ENCODE measurements at places on chromosomes 12 and 14.

DNA sequence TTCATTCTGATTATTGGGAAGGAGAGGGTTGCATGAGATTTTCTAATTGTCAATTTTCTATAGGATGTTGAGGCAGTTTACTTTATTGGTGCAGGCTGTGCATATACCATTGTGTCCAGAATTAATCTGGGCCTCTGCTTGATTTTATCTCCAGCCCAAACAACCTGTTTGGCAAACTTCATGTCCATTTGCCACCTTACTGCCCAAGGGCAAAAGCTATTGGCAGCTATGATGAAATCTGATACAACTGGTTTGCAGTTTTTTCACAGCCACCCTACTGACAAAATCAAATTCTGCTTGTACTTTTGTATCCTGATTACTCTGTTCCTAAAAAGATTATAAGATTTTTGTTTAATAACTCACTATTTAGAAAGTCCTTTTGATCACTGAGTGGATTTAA lies 789.2 kb upstream of the FBXO33 start:
- DNase-seq: no peak

DNA sequence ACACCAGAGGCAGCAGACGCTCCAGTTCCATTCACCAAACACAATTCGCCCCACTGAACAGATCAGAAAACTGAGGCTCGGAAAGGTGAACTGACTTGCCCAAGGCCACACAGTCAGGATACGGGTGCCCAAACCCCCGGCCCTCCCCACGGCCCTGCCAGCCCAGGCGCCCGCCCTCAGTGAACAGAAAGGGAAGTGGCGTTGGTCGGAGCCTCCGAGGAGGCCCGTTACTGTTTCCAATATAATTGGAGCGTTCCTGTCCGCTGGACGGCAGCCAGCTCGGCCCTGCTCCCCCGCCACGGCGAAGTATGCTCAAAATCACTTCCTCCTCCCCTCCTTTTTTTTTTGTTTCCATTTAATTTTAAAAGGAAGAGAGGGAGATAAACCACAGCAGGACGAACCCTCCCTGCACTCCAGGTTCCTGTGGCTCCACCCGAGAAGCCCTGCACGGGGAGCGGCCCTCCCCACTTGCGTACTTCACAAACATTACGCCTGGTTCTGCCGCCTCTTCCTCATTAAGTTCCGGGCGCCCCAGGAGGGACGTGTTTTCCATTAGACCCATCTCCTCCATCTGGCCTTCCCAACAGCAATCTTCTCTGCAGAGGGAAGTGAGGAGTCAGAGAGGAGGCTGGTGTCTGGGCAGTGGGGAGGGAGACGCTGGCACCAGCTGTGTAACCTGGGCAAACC lies 61.1 kb downstream of the NCOR2 start:
- DNase-seq: no peak

GRCh38 chr14:53161758-53162435 lies 8.8 kb upstream of the DDHD1 start:
- DNase-seq: no peak

DNA sequence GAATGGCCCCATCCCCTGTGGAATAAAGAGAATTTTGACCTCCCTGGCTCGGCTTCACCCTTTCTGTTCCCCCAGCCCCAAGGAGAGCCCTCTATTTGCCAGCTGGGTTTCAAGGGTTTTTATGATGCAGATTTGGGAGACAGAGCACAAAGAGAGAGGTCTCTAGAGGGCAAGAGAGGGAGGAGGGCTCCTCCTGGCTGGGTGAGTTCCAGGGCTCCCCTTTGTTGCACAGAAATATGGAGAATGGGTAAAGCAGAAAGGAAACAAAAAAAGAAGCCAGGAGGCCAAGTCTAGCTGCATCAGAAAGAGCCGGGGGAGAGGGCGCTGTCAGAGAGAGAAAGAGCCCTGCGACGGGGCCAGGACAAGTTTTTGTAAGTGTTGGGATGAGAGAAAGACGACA lies 319.6 kb upstream of the RTL1 start:
- no peak for DNase-seq

DNA sequence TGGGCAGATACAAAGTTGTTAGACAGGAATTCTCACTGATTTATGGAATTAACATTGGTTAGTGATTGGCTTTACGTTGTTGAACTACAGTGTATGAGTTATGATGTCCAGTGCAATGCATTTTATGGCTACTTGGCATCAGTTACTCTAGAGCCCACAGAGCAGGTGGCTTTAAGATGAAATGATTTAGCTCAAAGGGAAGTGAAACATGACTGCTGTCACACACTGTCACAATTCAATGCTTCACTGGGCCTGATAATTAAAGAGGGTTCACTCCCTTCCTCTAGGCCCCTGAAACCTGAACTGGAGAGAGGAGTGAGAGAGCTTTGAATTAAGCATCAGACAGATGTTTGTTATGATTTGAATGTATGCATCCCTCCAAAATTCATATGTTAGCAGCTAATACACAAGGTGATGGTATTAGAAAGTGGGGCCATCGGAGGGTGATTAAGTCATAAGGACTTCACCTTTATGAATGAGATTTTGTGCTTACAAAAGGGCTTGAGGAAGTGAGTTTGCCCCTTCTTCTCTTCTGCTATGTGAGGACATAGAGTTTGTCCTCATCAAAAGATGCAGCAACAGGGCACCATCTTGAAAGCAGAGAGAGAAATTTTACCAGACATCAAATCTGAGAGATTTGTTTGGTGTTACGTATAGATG lies 175.8 kb upstream of the GRIN2B start:
- no peak for DNase-seq

Data from activated gamma-delta T cell treated with anti-CD3 and anti-CD28 coated beads, Interleukin-2, amount 50 U/mL, for 16 hours (primary cell).